ENCODE measurements at places on chromosomes 6 and 20.

GRCh38 chr6:166615059-166615770 is 11.8 kb downstream of the RPS6KA2 start:
- no peak for DNase-seq

- no peak for DNase-seq
Measured at GRCh38 chr6:144343701-144344428, 58.7 kb downstream of the UTRN start.

DNA sequence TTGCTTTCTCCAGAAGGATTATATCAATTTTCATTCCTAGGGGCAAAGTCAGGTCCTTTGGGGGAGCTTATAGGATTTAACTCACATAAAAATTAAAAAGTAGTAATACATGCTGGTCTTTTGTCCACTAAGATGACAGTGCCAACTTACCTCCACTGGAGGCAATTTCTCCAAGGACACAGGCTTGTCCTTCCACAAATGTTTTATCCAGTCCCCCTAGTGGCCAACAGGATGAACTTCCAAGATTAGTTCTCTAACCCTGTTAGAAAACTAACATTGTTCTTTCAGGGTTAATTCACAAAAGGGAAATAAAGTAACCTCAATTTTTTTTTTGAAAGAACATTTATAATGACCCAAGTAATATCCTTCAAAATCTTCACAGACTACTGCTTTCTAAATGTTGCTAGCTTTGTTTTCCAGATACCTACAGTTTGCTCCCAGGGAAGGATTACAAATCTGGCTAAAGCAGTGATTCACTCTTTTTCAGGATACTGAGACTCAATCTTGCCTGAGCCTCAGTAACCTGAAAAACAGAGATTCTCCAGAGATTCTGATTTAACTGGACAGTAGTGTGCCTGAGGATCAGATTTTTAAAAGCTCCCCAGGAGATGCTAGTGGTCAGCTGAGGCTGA is 31.7 kb upstream of the UBR2 start:
- no peak for DNase-seq

DNA sequence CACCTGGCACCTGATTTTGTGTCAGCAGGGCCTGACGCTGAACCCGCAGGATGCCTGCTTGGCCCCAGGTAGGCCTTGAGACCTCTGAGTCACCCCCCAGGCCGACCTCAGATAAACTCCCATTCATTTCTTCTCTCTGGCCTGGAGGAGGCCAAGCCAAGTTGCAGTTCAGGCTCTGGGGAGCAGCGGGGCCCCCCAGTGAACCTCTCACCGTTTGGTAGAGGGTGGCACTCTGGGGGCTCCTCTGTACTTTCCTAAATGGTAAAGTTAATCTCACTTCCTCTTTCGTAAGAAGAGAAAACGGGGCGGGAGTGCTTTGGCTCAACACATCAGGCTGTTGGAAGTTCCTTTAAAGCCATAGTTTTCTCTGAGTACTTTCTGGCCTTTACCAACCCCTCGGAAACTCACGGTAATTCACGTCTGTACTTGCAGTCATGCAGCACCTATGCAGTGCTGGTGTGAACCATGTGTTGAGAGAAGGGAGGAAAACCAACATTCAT is 2.8 kb downstream of the SIRPA start:
- DNase-seq = no peak

DNA sequence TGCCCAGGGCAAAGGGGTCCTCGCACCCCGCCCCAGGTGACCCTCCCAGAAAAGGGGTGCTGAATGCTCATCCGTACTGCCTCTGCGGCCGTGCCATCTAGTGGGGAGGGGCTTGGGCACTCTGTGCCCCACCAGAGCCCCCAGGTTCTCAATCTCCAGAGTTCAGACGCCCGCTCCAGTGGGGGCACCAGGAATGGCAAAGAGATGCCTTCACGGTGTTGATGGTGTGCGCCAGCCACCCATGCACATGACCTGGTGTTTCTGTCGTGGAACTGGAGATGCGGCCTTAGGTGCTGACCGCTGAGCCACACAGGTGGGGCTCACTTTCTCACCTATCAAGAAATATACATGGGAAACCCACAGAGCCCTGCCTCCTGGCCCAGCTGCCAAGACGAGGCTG is 30.8 kb downstream of the GNAS-AS1 start:
- no peak for DNase-seq

GRCh38 chr20:4999788-5000187 is 1.5 kb downstream of the SLC23A2 start:
- no peak for DNase-seq

DNA sequence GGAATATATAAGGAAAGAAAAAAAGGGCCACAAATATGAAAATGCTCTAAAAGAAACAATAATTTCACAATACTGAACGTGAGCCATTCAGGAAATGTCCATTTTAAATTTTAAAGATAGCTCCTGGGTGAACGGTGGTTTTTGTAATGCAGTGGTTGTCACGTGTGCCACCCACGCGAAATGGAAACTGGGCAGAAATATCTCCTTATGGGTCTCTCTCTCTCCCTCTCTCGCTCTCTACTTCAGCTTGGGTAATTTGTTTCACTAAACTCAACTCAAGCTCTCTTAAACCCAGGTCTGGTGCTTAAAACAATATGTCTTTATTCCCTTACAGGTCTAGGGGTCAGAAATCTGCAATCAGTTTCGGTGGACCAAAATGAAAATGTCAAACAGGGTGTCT is 150.8 kb downstream of the OR2B2 start:
- no peak for DNase-seq

DNA sequence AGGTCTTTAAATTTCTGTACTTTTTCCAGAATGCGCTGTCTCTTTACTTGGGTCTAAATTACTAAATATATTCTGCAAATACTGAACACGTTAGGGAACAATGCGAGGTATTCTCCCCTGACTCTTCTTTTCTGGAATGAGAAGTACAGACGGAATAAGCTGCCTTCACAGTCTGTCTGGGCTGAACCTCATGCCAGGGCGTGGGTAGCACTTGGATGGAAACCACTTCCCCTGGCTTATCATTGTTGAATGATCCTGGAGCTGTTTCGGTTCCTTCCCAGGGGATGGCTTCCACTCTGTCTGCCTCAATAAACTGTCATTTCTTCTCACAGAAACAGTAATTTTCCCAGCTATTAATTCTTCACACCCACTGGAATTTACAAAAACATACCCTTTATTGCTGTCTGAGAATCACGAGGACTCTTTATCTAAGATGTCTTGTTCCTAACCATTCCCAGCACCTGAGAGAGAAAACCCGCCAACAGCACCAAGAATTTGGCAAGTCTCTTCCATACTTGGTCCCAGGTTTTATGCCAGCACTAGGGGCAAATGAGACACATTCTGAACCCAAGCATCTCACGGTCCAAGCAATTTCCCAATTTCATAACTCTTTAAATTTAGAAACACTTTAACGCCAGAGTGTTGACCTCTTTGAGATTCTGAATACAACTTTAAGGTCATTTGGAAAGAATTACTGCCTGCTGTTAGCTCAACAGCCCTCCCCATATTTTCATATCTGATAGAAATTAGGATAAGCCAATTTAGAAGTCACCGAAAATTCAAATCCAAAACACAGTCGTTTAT is 43.2 kb upstream of the ADGRF5 start:
- no peak for DNase-seq

DNA sequence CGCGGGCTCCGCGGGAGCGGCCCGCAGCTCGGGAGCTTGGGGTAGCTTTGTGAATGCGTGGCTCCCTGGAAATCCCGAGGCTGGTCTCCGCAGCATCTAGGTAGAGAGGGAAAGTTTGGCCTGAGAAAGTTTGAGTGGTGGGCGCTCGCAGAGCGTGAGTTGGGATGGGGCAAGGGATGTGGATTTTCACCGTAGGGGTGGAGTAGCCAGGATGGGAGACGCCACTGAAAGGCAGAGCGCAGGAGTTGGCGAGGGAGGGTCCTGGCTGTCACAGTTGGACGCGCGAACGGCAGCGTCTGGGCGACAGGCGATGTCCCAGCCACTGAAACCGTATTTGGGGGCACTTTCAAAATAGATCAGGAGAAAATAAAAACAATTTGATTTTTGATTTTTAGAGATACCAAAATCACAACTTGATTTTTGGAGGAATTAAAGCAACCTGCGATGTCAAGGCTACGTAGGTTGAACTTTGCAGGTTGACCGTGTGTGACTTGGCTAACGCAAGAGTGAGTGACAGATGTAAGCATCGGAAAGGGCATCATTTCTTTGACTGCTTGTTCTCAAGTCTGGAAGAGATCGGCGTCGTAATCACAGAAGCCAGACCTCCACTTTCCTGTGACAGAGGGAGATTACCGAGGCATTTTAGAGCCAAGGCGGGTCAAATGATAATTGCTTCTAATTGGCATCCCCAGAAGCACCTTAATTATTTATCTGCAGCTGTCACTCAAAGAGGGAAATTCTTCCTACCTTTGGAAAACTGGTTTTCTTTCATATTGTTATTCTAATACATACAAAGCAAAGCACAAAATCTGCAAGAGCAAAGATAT is 646 bp downstream of the HEY2 start:
- no peak for DNase-seq

DNA sequence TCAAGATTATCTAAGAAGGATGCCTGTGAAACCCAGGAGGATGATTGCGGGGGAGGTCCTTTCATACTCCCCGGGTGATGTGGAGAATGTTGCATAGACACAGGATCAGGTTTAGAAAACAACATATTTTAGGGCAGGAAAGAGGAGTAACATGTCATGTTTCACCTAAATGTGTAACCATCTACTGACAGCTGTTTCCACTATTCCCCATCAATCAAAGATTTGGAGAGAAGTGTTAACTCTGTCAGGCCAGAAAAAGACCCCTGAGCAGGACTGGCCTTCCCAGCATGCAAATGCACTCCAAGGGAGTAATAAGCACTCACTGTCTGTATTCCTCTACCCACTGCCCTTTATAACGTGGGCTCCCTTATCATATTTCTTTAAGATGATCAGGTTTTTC is 148.0 kb upstream of the KCNK16 start:
- no peak for DNase-seq

- peak; percentile 38 for DNase-seq
Measured at GRCh38 chr20:63698739-63699465, 2.5 kb downstream of the TNFRSF6B start.

GRCh38 chr6:18613319-18613925 is 226.3 kb downstream of the RNF144B start:
- DNase-seq = no peak

DNA sequence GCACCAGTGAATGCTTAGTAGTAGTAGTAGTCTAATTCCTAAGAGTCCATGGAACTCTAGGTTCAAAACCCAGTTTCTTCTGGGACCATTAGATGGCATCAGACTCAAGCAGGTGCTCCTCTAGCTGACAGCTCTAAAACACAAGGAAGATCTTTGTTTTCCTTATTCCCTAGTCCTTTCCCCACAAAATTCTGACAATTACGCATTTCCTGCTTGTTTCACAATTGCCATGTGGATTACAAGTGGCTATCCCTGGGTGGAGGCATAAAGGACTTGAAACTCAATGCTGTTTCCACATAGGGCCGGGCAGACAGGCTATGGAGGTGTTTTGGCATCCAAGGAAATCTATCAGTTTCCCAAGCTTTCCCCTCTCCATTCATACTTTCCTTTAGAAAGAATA is 9.2 kb upstream of the HLA-DOB start:
- no peak for DNase-seq

DNA sequence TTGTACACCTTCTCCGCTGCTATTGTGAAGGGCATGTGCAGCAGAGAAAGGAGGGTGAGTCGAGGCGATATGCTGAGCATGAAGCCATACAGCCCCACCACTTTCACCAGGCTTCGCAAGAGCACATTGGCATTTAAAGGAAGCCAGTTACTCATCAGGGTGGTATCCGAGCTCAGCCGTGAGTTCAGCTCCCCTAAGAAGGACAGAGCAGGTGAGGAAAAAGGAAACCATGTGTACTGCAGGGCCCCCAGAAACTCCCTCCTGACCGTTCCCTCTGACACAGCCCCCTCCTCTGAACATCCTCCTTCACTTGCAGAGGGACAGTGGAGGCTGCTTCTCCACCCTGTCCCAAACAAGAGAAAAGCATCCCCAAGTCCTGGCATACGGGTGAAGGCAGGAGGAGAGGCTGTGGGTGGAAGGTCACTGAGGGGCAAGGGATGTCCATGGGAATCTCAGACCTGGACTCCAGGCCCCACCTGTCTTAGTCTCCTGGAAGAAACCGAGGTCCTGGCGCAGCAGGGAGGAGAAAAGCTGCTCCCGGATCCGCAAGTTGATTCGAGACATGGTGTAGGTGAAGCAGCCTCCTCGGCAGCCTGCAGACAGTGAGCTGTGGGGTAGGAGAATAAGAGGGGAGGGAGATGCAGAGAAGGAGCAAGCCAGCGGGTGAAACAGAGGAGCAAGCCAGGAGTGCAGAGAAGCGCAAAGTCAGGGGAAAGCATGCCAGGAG is 3.2 kb downstream of the TAP2 start:
- no peak for DNase-seq

GRCh38 chr6:82196161-82196560 is 51.4 kb downstream of the IBTK start:
- no peak for DNase-seq

DNA sequence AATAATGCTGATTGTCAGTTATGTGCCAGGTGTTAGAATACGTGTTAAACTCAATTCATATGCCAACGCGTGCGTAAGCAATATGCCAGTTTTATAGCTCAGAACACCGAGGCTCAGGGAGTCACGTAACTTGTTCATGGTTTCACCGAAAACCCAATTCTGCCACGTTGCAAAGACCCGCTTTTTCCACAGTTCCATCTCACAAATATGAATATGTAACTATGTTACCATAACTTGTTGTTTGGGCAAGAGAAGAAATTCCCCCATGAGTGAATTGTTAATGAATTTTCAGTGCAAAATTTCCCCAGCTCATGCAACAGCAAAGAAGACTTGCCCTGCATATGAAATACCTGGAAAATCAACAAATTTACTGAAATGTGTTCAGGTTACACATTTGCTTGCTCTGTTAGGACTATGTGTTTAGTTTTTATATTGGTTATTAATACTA is 30.1 kb downstream of the SF3B5 start:
- no peak for DNase-seq

DNA sequence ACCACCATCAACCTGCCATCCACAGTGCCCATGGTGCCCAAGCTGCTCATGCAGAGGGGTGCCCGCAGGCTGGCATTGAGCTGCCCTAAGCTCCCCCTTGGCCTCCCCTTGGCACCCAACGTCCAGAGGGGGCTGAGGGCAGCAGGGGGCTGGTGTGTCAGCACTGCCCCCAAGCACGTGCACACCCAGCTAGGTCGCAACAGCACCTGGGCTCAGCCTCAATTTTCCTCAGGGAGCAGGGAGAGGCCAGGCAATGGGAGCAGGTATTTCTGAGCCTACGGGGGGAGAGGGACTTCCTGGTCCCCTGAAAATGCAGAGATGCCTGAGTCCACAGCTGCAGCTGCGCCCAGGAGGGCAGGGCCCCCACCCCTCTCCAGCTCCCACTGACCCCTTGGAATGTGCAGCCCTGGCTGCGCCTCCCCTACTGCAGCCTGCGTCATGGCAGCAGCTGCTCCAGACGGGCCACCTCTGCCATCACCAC is 204.2 kb downstream of the ANKRD60 start:
- DNase-seq = no peak

DNA sequence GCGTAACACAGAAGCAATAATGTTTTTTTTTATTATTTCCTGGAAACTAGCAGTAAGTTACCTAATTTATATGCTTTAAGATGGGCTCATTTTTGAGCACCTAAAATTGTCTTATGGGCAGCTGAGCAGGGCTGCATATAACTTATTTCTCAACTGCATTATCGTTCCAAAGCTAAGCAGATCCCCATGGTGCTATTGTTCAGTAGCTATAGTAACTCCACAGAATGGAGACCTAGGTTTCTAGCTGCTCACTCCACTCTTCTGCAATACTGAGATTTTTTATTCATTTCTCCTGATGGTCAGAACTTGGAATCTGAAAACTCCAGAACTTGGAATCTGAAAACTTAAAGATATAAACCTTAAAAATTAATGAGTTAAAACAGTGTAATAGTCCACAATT is 18.7 kb downstream of the CRISP1 start:
- DNase-seq = no peak
